NCI-H1417 (cell line): ENCODE measurements at places on chromosomes 2 and 18.

GRCh38 chr18:55549474-55550104, 38.4 kb downstream of the TCF4 start:
- DNase-seq, result no peak

GRCh38 chr2:56630286-56630685, 446.5 kb downstream of the CCDC85A start:
- DNase-seq, result no peak

GRCh38 chr2:63052411-63053080, 1.9 kb downstream of the OTX1 start:
- no peak for DNase-seq

DNA sequence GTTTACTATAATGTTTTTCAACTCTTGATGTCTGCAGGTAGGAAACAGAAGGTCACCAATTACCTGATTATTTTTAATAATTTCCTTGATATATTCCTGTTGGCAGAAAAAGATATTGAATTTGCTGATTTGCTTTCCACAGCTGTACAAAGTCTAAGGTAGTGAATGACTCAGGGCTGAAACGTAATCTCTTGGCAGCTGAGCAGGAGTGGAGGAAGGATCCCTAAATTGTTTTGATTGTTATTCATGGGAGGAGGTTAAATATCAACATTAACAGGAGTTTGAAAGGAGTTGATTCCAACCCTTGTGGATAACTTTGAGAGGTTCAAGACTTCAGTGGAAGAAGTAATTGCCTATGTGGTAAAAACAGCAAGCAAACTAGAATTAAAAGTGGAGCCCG, 345.2 kb upstream of the SLC8A1 start:
- DNase-seq, result no peak

- no peak for DNase-seq
Measured at GRCh38 chr2:232365621-232366321, 12.8 kb upstream of the ALPP start.

GRCh38 chr2:17543848-17544247, 3.4 kb downstream of the VSNL1 start:
- DNase-seq, result no peak

GRCh38 chr18:47150824-47151366, 595 bp upstream of the HDHD2 start:
- no peak for DNase-seq

GRCh38 chr18:51188024-51188701, 9.3 kb downstream of the MEX3C start:
- no peak for DNase-seq

GRCh38 chr18:46704816-46705215, 47.8 kb upstream of the LOXHD1 start:
- no peak for DNase-seq
